SW480 (cell line): ENCODE measurements at places on chromosomes 7 and 10.

GRCh38 chr10:79230328-79230830 lies 116.9 kb upstream of the PPIF start:
- no peak for DNase-seq

- DNase-seq, result no peak
Measured at GRCh38 chr7:4831723-4832495, 29.9 kb downstream of the PAPOLB start.

GRCh38 chr7:30761214-30762156 lies 9.6 kb downstream of the INMT start:
- DNase-seq, result no peak

DNA sequence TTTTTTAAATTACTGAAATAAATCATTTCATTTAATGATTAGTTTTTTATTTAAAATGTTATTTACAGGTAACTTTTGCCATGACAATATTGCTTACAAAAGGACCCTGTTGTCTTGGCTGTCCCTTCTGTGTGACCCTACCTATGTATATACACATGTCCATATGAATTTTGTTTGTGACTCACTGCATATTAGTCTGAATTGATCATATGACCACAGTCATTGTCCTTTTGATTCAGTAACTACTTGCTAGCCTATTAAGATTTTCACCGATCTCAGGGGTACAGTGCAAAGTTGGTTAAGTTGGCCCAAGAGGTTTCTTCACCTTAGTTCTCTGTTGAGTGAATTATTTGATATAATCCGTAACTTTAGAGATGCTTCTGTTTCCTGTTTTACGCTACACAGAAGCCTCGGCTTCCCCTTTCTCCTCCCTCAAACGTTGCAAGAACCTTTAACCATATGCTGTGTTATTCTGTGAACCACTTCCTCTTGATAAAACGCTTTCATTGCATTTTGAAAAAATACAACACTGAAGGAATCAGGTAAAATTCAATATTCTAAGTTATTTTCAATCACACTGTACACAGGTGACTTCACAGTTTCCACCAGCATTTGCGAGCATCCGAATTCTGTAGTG lies 43.9 kb downstream of the APBB1IP start:
- DNase-seq, result no peak

DNA sequence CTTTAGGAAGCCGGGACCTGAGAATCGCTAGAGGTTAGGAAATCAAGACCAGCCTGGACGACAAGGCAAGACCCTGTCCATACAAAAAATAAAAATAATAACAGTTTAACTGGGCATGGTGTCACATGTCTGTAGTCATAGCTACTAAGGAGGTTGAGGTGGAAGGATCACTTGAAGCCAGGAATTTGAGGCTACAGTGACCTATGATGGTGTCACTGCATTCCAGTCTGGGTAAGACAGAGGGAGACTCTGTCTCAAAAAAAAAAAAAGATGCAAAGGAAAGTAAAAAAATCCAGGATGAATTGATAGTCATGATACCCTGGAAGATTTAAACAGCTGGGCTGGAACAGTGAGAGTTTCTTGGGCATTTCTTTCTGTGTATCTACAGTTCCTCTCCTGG lies 463.2 kb downstream of the GALNT17 start:
- no peak for DNase-seq

GRCh38 chr7:129606803-129607202 lies 4.7 kb upstream of the NRF1 start:
- DNase-seq, result no peak

GRCh38 chr7:25889765-25890164 lies 262.2 kb upstream of the NFE2L3 start:
- DNase-seq, result no peak

DNA sequence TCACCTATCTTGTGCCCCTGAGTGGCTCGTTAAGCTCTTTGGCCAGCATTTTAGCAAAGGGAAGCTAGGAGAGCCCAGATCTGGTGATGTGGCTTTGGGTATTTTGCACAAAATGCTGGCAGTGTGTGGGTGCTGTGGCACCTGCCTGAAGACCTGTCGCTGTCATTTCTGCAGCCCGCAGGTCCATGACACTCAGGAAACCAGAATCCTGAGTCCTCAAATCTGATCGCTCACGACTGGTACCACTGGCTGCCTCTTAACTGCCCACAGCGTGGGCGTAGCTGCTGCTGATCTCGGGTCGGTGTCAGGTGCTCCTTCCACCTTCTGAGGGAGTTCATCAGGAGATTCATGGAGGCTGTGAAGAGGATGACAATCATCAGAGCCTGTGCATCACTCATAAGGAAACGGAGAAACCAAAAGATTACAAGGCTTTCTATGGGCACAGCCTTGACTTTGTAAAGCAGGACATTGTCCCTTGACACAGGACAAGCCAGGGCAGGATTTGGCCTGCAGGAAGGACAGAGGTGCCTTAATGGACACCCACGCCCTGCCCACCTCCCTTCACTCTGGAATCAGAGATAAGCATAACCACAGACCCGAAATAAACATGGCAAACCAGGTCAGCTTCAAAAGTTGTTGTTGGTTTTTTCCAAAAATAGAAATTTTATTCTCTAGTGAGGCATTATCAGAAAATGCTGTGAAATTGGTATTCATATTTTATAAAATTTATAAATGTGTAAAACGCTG lies 71.0 kb upstream of the STK17A start:
- DNase-seq, result no peak

GRCh38 chr7:28815369-28815927 lies 142.7 kb downstream of the TRIL start:
- DNase-seq, result no peak

- no peak for DNase-seq
Measured at GRCh38 chr7:106222545-106222944, 62.2 kb downstream of the NAMPT start.

GRCh38 chr7:70347463-70348254 lies 749.4 kb downstream of the AUTS2 start:
- DNase-seq, result no peak

GRCh38 chr7:27062946-27063345 lies 32.9 kb downstream of the HOXA1 start:
- no peak for DNase-seq

DNA sequence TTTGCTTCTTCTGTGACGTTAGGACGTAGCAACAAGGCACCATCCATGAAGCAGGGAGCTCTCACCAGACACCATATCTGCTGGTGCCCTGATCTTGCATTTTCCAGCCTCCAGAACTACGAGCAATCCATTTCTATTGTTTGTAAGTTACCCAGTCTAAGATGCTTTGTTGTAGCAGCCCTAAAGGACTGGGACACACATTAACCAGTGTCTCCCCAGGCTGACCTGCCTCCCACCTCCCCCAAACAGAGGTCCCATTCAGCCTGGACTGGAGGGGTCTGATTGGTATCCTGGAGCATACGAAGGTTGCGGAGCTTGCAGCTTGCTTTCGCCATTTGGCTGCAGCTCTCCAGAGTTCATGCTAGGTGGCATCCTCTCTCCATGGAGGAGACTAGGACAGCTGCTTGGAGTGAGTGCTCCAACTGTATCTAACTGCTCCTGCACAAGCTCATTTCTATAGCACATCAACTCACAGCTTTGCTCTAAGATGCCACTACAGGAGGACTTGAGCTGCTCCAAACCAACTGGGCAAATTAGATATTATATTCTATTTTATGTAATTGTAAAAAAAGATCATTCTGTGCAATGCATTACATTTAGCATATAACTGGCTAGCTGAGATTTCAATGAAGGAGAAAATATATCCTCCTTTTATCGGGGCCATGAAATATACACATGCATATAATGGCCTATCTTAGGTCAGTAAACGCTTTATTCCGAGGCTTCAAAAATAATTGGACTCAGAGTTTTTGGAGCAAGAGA lies 8.0 kb upstream of the GRK5 start:
- DNase-seq, result peak; percentile 81

DNA sequence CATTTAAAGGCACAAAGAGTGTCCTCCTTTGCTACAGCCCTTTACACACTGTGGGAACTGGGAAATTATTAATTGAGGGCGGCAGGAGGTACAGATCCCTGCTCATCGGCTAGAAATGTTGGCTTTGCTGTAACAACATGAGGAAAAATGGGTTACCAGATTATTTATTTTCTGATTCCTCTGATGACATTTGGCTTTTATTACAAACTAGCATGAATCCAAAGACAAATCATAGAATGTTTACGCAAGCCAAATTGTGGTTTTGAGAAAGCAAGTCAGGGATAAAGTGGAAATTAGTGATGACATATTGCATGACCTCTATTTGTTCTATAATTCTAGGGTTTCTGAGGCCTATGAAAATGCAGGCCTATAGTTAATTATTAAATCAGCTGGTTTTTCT lies 126.1 kb upstream of the TMEM196 start:
- DNase-seq, result no peak

- no peak for DNase-seq
Measured at GRCh38 chr10:101576211-101576863, 11.7 kb downstream of the POLL start.

DNA sequence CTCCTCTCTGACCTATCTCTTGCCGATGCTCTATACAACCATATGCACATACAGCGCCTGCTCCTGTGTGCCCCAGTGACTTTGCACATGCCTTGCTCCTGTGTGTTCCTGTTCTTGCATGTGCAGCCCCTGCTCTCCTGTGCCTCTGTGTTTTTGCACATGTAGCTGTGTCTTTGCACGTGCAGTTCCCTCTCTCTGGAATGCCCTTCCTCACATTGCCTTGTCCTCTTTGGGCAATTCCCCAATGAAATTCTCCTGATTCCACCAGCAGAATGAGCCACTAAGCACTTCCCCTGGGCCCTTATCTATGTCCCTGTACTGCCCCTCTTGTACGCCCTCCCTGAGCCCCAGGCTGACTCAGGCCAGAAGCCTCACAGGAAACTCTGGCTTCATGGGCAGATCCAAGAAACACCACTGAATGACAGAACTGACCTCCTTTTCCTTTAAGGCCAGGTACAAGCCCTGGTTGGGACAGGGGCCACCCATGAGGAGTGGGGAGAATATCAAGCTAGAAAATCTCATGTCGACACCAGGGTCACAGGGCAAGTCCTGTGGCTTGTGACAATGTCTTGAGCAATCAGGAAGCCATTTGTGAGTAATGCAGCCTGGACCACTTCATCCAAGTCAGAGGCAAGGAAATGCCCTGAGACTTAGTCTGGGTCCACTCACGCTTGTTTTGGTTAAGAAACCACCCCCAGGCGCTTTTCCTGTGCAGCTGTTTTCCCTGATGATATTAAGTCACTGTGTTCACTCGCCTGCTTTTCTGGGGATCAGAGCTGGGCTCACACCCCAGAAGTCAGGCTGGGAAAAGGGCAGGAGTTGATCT lies 1.9 kb upstream of the ARHGAP22 start:
- DNase-seq, result no peak

GRCh38 chr7:38020121-38020785 lies 99.8 kb downstream of the EPDR1 start:
- DNase-seq, result peak; percentile 36

DNA sequence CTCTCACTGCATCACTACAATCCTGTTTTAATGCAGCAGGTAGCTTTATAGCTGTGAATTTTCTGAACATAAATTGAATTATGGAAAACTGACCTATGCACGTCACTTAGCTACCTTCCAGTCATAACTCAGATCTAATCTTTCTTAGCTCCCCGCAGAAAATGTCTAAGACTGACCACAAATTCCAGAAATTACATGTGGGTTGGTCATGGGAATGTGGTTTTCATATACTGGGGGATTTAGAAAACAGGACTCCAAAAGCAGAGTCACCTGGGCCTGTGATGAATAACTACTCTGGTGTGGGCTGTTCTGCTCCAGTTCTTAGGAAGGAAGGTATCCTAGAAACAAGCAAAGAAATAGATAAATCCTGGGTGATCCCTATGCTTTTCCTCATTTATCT lies 178.4 kb upstream of the LRRTM3 start:
- DNase-seq, result peak; percentile 0

DNA sequence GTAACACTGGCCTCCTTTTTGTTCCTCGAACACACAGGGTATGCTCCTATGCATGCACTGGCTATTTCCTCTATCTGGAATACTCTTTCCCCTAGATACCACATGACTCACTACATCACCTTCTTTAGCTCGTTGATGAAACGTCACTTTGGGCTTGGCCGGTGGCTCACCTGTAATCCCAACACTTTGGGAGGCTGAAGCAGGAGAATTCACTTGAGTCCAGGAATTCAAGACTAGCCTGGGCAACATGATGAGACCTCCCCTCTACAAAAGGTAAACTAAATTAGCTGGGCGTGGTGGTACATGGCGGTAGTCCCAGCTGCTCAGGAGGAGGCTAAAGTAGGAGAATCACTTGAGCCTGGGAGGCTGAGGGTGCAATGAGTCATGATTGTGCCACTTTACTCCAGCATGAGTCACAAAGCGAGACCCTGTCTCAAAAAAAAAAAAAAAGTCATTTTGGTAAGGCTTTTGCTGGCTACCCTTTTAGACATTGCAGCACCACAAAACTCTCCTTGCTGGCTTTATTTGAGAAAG lies 14.5 kb downstream of the ANKIB1 start:
- DNase-seq, result no peak

- DNase-seq, result no peak
Measured at GRCh38 chr10:122181041-122181732, 89.9 kb upstream of the BTBD16 start.

DNA sequence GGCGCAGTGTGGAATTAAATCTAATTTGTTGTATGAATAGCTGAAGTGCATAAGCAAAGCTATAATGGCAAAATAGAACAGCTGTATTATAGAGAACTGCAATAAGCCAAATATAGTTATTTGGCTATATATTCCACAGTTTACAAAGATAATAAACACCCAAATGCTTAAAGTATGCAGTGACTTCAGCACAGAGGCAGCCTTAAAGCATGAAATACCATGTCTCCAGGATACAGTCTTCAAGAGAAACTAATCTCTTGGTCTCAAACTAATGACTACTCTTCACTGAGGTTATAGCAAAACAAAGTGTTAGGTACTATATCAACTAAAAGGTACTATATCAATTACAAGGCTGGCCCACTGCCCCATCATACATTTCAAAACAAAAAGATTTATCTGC lies 48.0 kb downstream of the NT5C2 start:
- DNase-seq, result no peak

DNA sequence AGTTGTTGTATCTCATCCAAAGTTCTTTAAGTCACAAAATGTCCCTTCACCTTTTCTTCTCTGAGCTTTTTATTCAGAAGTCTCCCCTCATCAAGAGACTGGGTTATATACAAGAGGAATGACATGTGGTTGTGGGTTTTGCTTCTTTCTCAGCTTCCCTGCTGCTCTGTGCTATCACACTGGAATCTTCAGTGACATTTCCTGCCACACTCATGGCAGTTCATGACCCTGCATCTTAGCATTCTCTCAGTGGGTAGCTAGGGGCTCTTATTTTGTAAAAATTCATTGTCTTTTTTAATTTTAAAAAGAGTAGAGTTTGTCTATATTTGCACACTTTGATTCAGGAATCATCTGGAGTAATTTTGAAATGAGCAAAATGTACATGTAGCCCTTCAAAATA lies 236.9 kb upstream of the TMEM229A start:
- DNase-seq, result no peak

DNA sequence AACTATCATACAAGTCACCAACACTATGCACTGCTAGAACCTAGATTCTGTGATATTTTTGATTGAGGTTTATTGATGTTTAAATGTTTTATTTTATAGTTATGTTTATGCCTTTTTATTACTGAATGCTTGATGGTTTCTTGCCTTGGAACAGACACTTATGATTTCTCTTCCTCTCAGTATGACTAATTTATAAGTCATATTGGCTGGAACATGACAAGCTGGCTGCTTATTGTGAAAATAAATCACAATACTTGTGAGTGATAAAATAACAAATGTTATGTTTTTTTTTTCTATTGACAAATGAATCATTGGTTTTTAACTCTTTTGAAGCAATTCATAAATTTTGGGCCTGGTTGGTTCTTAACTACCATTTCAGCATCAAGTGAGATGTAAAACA lies 142.0 kb upstream of the MALRD1 start:
- no peak for DNase-seq

GRCh38 chr10:80871083-80871482 lies 333.4 kb downstream of the SH2D4B start:
- DNase-seq, result no peak
